ENCODE measurements at places on chromosomes 16 and 17.

- no peak for DNase-seq
Measured at GRCh38 chr16:3465911-3466584, 22.6 kb downstream of the NAA60 start.

DNA sequence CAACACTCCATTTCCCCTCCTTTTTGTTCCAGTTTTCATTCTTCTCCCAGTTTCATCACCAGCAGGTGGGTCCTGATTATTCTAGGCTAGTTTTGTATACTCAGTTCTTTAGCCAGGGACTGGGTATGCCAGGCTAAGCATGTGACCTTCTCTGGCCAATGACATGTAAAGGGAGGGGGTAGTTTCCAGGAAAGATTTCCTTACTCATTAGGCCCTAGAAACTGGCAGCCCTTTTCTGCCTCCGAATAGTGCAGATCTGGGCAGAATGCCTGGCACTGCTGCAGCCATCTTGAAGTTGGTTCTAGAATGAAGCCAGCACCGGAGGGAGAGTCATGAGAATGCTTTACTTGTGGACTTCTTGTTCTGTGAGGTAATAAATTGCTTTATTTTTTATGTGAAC lies 126.9 kb upstream of the AXIN2 start:
- no peak for DNase-seq

DNA sequence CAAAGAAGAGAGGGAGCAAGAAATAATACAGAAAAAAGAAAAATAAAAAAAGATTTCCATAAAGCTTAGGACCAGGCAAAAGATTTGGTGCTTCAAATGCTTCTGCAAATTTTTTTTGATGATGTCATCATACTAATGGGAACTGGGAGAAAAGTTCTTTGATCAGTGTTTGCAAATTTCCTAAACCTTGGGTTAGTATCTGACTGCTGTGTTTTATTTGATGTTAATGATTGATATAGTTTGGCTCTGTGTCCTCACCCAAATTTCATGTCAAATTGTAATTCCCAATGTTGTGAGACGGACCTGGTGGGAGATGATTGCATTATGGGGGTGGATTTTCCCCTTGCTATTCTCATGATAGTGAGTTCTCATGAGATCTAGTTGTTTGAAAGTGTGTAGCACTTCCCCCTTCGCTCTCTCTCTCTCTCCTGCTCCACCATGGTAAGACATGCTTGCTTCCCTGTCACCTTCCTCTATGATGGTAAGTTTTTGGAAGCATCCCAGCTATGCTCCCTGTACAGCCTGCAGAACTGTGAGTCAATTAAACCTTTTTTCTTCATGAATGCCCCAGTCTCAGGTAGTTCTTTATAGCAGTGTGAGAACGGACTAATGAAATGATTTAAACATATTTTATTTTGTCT lies 72.6 kb downstream of the TMEM100 start:
- no peak for DNase-seq

DNA sequence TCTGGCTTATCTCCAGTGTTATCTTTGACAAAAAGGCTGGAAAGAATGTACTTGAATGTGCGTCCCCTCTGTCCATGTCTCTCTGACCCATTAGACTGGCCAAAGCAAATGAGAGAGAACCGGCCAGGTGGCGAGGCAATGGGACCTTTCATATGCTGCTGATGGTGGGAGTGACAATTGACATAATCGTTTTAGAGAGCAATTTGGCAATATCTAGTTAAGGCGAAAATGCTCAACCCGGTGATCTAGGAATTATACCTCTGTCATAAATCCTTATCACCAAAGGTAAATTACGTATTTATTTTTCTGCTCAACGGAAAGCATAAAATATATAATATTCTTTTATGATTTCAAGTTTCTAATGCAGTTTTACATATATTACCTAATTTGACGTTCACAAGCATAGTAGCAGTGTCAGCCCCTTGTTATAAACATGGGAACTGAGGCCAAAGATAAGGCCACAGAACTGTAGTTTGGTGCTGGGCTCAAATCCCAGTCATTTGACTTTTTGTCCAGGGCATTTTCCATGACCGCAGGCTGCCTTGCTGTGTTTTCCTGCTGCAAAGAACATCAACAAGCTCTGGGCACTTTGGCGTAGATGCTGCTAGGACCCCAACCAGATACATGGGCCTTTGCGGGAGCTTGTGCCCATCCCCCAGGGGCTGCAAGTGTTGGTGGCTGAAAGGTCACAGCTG lies 14.7 kb upstream of the SDK2 start:
- no peak for DNase-seq

- DNase-seq: no peak
Measured at GRCh38 chr16:75938818-75939217, 212.5 kb upstream of the CPHXL start.
